NCI-H2081 treated with DMSO at 0.1 percent for 48 hours (cell line): ENCODE measurements at places on chromosomes 3 and 15.
A peak's percentile ranks its signal among the peaks of the same experiment; 100 is the strongest.

DNA sequence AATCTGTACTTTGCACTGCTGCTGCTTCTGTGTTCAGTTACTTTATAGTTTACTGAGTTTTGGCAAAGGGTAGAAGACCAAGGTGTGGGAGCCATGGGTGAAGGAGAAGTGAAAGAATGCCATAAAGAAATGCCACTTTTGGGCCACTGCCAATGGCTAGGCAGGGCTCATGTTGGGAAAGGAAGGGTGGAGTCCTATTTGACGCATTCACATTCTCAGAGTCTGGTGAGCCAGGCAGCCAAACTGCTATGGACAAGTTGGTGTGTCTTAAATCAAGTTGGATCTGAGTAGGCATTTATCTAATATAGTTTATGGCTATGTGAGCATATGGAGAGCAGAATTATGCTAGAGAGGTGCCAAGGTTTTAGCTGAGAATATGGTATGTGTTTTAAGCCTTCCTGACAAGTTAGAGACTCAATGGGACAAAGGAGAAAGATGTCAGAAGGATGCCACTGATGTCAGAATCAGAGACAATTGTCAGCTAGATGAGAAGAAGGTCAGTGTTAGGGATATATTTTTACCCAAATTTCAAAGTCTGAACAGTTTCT, 296.1 kb downstream of the AGBL1 start:
- no peak for DNase-seq

- DNase-seq: no peak
Measured at GRCh38 chr3:132064114-132064513, 29.3 kb upstream of the CPNE4 start.

- peak; percentile 17 for DNase-seq
Measured at GRCh38 chr15:40891810-40892446, 2.3 kb upstream of the VPS18 start.

DNA sequence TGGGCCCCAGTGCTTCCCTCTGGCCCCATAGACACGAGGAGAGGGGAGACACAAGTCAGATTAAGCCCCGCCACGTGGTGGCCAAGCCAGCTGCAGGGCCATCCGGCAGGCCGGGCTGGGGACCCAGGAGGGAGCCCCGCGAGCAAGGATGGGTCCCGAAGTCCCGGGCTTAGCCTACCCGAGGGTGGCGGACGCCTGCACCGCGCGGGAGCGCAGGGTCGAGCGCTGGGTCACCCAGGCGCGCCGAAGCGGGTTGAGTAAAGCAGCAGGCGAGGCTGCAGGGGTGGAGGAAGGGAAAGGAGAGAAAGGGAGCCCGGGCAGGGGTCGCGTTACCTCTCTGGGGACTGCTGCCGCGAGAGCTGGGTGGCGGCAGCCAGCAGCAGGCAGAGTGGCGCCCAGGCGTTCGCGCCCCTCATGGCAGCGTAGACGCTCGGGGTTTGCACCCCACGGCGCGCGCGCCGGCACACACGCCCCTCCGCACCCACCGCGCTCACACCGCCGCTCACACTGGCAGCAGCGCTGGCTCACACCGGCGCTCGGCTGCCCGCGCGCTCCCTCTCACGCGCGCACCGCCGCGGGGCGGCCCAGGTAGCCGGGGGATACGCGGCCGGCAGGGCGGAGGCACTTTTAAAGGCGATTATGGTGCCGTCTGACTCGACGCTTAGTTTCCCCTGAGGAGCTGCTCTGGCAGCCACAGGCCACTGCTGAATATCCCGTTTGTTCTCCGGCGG, at the start of gene PCOLCE2:
PCOLCE2 (minus strand) TSS at position 603 of the 731 bp plus-strand sequence; CDS start at position 416, 187 bp downstream.
- DNase-seq: no peak

DNA sequence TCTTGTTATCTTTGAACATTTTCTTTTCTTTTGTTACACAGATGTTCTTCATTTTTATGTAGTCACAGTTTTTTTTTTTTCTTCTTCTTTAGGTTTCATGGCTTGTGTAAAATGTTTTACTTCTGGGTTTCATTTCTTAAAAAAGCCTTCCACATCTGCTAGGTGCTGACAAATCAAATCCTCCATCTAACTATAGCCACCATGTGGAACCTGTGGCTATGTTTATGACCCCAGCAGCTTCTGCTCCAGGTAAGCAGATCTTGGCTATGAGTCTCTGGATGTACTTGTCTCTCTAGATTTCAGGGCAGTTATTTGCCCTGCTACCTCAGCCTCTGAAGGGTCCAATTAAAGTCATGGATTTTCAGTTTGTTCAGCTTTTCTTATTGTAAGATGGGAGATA, 44.5 kb downstream of the OXSM start:
- DNase-seq: no peak

- DNase-seq: peak; percentile 82
Measured at GRCh38 chr3:159828542-159828943, 160.1 kb upstream of the IL12A start.

DNA sequence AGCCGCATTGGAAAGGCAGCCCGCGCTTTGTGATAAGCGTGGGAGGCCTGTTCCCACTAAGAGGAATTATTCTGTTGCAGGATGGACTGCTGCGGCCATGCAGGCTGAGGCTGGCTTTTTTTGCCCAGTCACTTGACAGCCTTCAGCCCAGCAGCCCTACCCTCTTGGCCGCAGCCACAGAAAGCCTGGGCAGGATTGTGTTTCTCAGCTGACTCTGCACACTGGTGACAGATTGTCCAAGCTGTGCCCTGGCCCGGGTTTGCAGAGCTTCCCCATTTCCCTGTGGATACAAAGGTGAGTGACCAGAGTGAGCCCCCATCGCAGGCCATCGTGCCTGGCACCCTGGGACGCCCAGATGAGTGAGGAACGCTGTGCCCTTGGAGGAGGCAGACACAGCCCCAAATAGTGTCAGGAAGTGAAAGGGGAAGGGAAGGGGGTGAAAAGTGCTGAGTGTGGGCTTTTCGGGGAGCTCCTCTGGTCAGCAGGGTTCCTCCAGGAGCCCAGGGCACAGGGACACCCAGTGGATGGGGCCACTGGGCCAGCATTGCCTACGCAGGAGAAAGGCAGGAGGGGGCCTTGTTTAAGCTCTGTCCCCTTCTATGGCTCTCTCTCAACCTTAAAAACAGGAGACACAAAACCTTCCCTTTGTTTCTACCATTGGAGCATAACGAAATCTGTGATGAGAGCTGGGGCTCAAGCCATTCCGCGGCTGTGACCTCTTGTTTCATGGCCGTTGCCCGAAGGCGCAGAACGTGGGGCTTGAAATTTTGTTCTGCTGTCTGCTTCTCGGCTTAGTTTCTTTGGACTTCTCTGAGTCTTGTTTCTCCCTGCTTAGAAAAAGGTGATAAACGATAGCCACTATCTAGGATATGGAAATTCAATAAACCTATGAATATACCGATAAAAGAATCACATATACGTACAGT, 91.5 kb upstream of the MEF2A start:
- no peak for DNase-seq

DNA sequence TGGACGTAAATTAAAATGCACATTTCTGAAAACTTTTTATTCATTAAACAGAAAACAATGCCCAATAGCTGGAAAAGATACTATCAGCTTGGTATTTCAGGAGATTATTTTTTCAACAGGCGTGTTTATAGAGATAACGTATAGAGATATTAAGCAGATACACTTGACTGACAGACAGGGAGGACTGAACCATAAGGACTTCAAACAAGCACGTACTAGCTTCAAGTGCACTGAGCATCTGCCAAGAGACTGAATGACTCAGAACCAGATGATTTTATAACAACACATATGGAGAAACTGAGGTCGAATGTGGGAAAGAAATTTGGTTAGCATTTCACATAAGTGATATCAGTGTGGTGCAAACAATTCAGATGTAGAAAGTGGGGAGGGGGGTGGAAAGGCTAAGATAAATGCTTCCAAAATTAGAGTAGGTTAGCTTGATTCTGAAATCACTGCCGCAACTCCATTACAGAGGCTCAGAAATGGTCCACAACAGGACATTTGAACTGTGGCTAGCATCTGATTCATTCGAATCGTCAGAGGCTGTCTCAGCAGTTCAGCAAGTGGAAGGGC, 103.5 kb downstream of the SEMA6D start:
- DNase-seq: no peak

DNA sequence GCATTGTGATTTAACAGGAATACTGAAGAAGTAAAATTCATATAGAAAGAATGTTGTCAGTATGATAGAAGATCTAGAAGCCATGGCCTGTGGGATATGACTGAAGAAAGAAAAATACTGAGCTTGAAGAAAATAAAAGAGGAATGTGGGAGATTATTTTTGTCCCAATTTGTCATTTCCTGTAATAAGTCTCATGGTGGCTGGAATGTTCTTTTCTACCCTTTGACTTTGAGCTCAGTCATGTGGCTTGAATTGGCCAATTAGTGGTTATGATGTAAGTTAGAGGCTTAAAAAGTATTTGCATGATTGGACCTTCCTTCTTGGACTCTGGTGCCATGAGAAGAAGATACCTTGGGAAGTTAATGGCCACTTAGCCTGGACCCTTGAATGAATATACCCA, 14.1 kb downstream of the APH1B start:
- no peak for DNase-seq
